Ammon's horn (tissue), 1 donor: ENCODE measurements at places on chromosomes 6 and 20.
A peak's percentile ranks its signal among the peaks of the same experiment; 100 is the strongest.

GRCh38 chr20:55461519-55461918 is 543.8 kb downstream of the CBLN4 start:
- no peak for DNase-seq

DNA sequence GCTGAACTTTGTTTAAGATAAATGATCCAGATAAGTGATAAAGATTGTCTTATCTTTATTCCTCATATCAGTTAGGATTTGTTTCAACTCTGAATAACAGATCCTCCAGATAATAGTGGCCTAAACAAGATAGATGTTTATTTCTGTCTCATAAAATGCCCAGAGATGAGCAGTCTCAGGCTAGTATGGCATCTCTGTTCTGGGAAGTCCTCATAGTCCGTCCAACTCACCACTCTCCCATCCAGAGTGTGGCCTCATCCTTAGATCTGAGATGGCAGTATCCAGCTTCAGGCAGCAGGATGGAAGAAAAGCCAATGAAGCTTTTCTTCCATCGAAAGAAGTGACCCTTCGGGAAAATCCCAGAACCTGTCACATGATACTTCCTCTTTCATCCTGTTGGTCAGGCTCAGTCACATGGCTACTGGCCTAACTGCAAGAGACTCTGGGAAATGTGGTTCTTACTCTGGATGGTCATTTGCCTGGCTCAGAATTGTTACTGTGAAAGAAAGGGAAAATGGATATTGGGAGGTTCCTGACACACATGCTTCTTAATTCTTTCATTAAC is 29.4 kb upstream of the TAGAP start:
- DNase-seq: peak; percentile 77

DNA sequence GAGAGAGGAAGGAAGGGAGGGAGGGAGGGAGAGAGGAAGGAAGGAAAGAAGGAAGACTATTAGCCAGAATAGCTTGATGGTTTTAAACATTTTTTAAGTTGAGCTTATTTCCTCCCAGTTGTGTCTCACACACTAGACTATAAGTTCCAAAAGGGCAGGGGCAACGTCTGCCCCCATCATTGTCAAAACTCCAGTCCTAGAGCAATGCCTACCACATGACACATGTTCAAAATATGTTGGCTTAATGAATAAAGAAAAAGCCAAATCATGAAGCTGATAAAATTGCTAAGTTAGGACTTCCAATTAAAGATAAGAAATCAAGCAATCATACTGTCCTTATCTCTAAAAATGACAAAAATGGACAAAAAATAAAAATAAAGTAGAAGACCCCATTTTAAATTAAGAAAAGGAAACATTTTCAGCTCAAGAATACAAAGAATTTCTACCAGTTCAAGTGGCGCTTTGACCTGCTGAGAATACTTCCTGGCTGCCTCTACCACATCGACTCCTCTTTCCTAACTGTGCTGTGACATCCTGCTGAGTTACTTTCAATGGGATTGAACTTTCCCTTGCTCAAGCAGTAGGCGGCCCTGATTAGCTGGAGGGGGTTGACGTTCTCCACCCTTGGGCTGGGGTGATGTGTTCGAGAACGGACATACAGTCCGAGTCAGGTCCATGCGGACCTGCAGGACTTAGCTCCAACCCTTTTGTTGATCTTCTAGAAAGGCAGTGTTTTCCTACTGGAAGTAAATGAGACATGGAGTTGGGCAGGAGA is 283.9 kb upstream of the FOXQ1 start:
- no peak for DNase-seq

- DNase-seq: no peak
Observed at GRCh38 chr6:29146179-29146578, 24.5 kb upstream of the OR2J2 start.

DNA sequence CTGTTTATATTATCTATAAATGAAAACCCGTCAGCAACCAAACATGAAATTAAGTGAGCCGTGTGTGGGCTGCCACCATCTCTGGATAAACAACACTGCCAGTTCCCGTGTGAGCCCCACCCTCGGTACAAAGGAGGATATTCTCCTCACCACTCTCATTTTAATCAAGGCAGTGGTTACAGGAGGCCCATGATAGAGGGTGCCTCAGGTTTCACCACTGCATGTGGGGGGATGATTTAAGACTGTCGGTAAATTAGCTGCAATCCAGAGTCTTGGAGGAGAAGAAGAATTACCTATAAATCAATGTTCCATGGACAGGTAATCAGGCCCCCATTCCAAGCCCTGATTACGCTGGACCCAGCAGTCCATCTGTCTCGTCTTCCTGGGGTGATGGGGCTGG is 361.6 kb upstream of the SULF2 start:
- no peak for DNase-seq

DNA sequence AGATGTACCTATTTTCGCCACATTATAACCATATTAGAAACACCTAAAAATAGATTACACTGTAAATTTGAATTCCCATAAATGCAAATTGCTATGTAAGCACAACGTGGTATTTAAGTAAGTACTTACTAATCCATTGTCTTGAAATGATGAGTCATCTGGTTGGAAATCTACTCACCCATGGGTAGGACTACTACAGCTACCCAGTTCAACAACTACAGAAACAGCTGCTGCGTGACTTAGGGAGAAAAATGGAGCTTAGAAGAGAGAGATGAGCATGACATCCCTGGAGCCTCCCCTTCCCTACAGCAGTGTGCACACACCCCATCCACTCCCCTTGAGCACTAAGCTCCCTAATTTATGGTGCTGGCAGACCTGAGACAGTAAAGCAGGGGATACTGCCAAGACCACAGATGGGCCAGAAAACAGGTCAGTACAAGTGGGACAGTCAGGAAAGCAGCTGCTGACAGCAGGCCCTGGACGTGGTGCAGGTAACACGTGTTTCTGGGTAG is 26.9 kb downstream of the RRAGD start:
- DNase-seq: no peak

DNA sequence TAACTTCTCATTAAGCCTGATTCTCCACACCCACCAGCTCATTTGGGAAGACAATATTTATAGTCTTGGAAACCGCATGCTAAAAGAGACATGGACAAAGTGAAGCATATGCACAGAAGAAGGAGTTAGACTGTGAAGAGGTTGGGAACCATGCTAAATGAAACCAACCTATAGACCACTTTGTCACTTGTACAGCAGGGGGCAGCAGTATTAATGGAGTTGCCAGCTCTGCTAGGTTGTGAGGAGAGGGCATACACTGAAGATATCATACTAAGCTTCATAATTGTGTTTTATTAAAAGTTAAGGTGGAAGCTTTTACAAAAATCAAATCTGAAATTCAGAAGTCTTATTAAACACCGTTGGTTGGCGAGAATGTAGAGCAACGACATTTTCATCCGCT is 38.3 kb upstream of the HMGCLL1 start:
- no peak for DNase-seq

DNA sequence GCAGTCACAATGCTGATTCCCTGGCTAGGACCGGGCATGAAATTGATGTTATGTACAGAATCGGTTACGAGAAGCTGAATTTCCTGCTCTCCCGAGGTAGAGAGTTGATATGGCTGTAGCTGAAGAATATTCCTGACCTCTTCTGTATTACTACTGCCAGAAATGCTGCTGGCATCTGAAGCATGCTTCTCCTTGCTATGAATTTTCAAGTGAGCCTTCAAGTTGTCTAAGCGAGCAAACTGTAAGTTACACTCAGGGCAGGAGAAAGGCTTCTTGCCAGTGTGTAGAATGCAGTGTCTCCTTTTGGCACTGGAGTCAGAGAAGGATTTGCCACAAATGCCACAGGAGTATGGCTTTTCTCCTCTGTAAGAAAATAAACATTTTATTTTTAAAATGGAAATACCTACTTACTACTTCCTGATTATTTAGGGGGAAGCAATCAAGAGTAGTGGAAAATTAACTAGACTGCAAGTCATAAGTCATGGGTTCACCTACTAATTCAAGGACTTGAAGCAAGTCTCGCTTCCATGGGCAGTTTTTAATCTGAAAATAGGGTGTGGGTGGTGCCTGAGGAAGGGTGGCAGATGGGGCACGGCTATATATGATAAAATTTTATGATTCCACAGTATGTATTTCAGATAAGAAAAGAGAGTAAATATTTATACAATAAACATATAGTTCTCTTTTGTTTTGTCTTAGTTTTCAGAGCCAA is 10.8 kb upstream of the MICAL1 start:
- no peak for DNase-seq

- peak; percentile 35 for DNase-seq
Observed at GRCh38 chr6:24431045-24431451, 28.3 kb downstream of the MRS2 start.

GRCh38 chr6:84804720-84805119 is 40.3 kb upstream of the TBX18 start:
- no peak for DNase-seq

- no peak for DNase-seq
Observed at GRCh38 chr20:33947709-33948295, 45.9 kb upstream of the RALY start.

DNA sequence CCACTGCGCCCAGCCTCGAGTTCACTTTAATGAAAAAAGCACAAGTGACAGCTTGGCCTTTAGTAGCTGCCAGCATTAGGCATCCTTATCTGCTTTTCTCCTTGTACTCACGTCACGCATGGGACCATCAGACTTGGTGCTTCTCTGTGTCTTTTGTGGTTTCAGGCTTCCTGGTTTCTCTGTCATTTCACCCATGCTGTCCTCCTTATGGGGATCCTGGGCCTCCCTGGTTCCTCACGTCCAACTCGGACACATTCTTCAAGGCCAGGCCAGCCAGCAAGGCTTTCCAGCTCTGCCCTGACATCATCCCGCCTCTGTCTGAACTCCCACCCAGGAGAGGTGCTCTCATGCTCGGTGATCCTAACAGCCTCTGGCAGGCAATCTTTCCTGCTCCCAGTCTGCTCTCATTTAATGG is 83.2 kb downstream of the TIAM2 start:
- no peak for DNase-seq

DNA sequence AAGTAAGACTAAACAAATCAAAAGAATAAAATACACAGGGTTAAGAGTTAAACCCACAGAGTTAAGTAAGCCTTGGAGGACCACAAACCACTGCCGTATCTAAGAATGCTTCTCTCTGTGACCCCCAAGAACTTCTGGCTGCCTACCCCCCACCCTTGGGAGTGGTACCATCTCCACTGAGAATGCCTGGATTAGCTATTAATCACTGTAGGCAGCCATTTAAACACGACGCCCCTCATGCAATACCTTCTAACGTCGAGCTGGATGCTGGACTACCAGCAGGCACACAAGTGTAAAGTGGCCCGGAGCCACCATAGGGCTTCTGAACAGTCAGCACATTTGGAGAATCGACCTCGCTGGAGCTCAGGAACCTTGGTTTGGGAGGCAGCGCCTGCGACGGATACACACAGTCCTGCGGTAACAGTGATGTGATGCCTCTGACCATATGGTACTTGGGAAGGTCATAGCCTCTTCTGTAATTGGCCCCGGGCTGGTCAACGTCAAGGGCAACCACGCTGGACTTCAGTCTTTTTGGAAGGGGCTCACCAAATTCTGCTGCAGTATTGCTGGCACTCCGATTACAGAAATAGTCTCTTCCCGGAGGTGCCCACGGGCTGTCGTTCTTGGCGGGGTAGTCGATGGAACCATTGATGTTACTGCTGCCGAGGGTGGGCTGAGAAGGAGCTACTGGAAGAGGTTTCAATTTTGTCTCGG is 18.0 kb downstream of the ZNF217 start:
- DNase-seq: no peak

DNA sequence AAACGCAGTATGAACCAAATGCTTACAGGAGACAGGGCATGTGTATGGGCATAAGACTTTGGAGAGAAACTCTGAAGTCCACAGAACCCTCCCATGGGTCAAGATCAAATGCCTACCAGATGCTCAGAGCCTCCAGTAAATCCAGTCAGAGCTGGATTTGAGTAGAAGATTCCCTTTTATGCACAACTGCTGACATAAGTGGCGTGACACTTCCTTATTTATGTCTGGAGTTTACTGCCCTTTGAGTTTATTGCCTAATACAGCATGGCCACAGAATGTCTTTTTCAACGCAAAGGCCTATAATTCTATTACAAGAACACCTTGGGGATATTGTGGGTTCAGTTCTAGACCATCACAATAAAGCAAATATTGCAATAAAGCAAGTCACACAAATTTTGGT is 220.0 kb upstream of the FOXQ1 start:
- DNase-seq: no peak

DNA sequence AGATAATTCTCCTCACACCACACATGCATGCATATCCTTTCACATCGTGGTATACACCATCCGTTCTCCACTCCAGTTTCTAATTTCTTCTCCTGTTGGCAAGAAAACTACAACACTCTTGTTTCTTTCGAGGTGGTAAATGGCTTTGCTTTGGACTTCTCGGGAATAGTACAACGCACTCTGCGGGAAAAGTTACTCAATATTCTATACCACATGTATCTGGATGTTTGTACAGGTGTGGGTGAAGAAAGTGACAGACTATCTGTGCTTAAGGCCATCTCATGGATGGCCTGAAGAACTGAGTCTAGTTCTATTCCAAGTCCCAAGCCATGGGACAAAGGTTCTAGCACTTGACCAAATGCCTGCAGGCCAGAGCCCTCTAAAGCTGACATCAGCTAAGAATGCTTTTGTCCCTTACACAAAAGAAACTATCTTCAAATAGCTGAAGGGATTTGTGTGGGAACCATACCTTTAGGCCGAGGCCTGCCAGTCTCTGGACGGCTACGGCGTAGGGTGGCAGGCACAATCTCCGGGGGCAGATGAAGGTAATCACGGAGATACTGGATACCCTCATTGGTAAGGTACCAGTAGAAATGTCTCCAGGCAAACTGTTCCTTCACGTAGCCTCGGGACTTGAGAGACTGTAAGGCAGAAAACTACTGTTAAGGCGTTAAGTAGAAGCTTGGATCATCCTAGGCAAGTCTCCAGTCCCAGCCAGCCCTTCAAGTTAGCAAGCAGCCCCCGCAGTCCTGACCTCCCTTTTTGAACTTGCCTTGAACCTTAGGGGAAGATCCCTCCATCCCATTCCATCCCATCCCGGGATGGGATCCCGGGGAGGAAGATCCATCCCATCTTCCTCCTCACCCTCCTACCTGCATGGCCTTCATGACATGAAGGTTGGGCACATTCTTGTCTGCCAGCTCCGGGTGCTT is 1.4 kb downstream of the RPS10 start:
- no peak for DNase-seq

- DNase-seq: no peak
Observed at GRCh38 chr6:71403422-71404134, 115.0 kb downstream of the OGFRL1 start.

GRCh38 chr20:58526411-58526810 is 11.2 kb upstream of the APCDD1L start:
- no peak for DNase-seq

DNA sequence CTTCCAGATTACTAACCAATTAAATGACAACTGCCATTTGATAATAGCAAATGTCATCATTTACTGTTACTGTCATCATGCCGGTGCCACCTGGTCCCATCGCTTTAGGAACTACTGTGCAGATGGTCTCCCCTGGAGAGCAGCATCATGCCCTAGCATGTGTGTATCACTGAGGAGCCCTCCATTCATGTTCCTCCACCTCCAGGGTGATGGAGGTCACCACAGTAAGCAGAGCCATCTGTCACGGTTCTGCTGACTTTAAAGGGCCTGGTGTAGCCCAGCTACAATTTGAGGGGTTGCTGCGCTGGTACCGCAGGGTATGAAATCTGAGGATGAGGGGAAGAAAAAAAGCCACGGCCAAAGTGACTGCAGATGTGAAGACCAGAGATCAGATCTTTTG is 118.8 kb upstream of the KCNK16 start:
- DNase-seq: no peak
